ENCODE measurements at places on chromosomes 11 and 22.
A peak's percentile ranks its signal among the peaks of the same experiment; 100 is the strongest.

- peak; percentile 68 for DNase-seq
These were observed 11.3 kb downstream of the PCSK7 start for GRCh38 chr11:117220568-117220967.

DNA sequence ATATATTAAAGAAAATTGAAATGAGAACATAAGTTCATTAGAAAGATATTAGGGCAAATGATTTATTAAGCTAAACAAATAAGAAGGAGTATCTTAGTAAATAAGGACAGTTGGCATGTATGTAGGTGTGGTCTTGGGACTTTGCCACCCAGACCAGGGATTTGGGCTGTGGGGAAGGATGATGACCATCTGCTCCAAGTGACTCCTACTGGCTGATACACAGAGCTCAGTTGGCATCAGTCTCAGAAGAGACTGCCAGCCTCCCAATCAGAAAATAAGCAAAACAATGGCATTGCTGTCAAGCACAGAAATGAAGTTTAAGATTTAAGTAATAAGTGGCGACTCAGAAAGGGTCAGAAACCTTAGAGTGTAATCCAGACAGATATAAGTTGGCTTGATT is 49.5 kb downstream of the PAX6 start:
- DNase-seq: no peak

GRCh38 chr11:10164621-10165020 is 129.4 kb downstream of the SBF2 start:
- no peak for DNase-seq

GRCh38 chr22:48257685-48258055 is 1495.2 kb downstream of the TBC1D22A start:
- DNase-seq: no peak

DNA sequence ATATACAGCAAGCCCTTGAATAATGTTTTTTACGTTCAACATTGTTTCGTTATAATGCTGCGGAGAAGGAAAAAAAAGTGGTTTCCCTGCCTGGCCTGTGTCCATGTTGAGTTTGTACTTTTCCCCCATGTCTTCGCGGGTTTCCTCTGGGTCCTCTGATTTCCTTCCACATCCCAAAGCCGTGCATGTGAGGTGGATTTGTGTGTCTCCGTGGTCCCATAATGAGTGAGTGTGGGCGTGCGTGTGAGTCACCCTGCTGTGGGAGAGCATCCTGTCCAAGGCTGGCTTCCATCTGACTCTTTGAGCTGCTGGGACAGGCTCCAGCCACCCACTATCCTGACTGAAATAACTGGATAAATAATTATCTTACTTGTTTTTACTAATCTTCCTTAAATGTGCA is 29.6 kb upstream of the SNX19 start:
- DNase-seq: no peak

DNA sequence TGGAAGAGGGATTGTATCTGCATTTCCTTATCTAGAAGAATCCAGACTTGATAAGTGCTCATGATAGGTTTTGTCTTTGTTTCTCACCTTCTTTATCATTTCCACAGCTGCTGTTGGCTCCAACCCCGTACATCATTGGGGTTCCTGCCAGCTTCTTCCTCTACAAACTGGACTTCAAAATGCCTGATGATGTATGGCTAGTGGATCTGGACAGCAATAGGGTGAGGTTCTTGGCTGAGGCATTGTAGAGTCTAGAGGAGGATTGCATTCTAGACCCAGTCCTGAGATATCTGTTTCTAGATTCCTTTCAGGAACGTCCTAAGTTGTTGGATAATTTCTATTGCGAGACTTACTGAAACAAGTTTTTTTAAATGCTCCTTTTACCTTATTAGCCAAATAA is 8.1 kb downstream of the MADD start:
- DNase-seq: no peak

GRCh38 chr11:120185706-120186455 is 25.0 kb upstream of the OAF start:
- no peak for DNase-seq

GRCh38 chr11:43555186-43555585 is 125.4 kb upstream of the HSD17B12 start:
- DNase-seq: no peak

GRCh38 chr11:109968299-109968698 is 124.9 kb upstream of the ZC3H12C start:
- no peak for DNase-seq

DNA sequence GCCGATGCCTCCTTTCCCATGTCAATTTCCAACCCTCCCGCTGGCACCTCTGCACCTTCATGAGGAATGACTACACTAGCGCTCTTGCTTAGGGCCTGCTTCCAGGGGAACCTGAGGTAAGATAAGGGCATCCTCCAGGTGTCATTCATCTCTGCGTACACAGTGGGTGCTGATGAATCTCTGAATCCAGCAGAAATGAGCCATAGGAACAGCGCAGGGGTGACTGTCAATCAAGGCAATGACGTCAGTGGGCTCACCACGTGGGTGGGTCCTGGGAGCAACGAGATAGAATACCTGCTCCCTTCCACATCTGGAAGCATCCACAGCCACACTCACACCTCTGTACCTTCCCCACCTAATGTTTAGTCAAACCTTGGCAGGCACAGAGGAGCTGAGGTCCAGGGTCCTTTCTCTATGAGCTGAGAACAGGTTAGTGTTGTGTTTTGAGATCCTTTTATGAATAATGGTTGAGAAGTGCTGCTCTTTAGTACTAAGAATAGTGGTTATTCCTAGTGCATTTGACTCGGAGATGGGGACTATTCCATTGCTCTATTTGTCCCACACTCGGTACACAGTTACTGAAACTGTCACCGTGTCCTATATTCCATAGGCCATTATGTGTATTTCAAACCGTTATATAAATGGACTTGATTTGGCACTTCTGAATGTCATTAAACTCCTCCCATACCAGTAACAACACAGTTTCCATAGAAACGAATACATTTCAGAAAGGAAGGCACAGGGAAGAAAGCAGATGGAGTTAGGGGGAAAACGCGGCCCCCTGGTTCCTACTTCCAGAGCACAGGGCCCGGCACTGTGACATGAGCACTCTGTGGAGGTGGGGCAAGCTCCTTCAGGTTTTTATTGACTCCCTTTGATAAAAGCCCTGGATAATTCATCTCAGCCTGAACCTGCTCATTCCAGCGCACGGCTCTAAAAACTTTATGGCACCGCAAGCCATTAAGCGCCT is 193.4 kb downstream of the ST3GAL4 start:
- no peak for DNase-seq

DNA sequence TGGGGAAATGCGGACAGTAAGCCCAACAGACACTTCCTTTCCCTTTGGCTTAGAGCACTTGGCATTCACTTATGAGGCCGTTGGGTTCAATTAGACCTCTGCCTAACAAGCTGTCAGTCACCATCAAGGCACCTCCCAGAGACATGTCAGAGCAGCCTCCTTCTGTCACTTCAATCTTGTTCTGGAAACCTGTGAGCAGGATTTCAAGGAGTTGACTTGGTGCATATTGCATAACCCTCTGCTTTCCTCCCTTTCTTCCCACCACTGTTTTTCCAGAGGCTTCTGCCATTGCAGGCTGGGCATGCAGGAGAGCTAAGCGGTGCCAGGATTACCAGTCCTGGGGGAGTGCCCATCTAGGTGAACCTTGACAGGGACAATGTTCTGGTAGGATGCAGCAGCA is 484.2 kb upstream of the LRRC4C start:
- DNase-seq: no peak
